ENCODE measurements at places on chromosomes 1 and 21.

DNA sequence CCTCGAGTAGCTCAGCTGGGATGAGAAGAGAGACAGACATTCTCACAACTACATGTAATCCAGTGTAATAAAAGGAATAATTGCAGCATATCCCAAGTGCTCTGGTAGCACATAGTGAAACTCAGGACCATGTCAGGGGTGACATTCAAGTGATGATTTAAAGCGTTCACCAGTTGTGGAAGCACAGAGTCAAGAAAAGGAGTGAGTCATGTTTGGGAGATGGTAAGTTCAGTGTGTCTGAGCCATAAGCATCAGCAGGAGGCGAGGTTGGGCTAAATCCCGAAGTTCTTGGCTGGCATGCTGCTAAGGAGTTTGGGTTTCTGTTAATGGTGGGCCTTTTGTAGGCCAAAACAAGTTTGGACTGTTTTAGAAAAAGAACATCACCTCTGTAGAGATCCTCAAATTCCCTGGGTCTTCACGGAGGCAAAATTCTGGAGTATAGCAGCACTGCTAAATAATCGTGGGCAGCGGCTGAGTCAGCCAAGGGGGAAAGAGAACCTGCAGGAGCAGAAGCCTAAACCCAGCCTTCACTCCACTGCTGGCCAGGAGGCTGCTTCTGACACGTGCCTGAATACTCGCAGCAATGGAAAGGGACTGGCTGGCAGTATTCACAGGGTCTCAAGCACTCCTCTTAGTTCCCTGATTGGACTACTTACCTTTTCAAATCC, 7.2 kb upstream of the NHLH1 start:
- DNase-seq: no peak

DNA sequence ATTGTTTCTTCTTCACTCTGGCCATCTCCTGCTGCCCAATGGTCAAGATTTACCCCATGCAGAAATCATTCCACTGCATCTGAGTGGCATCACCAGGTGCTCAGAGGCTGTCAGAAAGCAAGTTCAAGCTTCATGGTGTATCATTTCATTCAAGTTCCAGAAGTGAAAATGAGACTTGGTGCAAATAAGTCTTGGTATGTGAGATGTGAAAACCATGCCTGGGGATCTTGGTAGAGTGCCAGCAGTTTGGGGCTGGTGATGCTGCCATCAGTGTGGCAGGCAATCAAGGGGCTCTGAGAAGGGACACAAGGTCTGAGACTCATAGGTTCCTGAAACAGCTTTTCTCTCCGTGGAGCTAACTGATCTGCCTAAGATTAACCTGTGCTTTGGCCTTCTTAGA, 52.0 kb downstream of the CD2 start:
- no peak for DNase-seq

DNA sequence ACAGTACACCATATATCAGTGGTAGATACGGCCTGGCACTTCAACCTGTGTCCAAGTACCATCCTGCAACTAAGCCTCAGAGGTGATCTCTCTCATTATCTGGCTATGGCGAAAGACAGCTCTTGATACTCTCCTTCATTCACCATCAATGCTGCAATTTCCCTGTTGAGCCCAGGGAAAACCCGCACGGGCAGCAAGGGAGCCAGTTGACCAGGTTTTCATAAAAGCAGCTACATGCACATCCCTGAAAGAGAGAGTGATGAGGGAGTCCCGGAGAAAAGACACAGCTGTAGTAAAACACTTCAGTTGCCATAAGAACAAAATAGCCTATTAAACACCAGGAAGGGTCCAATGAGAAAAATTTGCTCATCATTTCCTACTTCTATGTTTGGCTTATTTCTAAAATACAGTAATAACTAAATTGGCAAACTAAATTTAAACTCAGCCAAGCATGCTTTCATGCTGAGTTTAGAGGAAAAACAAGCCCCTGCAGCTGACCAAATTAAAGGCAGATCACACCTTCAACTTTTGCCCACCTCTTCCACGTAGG, 68.3 kb downstream of the CAPZB start:
- DNase-seq: no peak

DNA sequence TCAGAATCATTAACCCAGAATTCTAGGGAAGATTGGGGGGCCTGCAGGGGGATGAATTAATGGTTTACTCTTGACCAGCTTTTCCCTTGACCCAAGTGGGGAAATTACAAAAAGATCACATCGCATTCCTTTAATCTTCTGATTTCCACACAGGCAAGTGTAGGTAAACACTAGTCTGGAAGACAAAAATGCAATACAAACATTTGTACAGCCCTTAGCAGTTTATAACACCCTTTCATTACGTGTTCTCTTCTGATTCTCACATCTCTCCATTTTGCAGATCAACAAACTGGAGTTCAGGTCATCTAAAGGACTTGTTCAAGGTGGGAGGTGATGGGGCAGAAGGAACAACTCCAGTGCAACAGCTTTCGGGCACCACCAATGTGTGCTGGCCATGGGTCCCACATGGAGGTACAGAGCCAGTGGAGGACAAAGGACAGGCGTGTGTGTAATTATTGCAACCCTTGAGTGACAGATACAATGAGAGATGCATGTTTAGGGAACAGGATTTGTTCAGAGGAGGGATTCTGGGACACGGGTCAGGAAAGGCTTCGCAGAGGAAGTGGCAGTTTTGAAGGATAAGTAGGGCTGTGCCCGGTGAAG, 20.4 kb downstream of the ATF3 start:
- DNase-seq: no peak

Data from hypothalamus (tissue), 51 donors.